Colonic mucosa (tissue), 4 donors: ENCODE measurements at places on chromosomes 16 and 17. TPM values are rescaled to one million over a fixed set of nuclear protein-coding genes. Genes with fewer than 3 reads are reported as not detected.

DNA sequence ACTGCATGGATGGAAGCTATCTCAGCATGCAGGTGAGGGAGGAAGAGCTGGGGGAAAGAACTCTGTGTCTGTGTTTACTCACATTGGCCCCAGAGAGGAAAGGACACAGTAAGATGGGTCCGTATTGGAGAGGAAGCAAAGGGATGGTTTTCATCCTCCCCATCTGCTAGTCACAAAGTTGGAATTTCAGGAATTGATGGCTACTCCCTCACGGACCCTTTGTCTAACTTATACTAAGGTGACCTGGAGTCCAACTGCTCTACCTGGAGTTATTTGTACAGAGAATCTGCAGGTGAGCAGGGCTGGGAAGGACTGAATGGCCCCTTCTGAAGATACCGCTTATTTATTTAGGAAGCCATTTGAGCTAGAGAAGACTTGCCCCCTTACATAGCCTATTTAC lies 55.1 kb downstream of the WNT3 start:
- DNase-seq = no peak

DNA sequence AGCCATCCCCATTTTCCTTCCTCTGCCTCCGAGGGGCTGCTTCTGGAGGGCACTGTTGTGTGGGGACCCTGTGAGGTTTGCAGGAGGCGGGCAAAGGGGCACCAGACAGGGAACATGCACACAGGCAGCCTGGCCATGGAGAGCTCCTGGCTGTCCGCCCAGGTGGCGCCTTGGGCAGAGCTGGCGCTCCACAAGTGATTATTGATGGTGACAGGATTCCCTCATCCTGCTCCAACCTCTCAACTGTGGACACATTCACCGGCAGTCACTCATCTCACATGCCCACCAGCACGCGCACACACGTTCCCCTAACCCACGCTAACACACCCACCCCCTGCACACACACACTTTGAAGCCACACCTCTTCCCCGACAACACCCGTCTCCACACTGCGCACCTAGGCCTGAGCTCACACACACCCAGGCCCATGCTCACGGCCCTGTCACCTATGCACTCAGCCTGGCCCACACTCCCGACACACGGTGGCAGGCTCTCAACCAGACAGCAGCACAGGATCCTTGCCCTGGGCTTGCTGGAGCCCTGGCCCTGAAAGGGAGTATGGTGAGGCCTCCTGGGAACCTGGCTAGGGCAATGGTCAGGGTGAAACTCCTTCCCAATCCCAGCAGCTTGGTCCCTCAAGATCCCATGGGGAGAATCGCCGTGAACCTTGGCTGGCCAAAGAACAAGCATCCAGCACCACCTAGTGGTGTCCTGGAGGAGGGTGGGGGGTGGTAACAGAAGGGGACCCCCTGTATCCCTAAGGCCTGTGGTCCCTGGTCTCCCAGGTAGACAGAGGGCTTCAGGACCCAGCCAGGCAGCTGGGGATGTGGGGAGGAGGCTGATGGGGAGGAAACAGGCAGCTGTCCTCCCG lies 3.6 kb downstream of the PNMT start:
- DNase-seq = peak; percentile 72

DNA sequence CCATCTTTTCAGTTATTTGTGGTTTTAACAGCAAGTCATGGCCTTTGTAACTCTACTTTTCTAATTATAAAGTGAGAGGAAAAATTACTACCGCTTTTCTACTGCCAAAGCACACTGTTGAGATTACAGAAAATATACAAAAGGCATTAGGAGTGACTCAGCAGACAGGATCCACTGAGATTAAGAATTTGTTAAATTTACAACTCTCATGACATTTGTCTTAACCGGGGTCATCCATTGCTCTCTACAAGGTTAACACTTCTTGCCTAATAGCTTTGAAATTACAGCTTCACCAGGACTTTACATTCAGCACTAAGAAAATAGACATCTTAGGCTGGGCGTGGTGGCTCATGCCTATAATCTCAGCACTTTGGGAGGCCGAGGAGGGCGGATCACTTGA lies 93.4 kb downstream of the SSH2 start:
- DNase-seq = no peak

GLTPD2 gene
- total RNA-seq = 0.40 TPM

GNPTG gene
- 59.1 TPM for total RNA-seq
